GOT3 (cell line): ENCODE measurements at places on chromosomes 12 and 14.

GRCh38 chr14:97166497-97166896 is 369.3 kb downstream of the VRK1 start:
- DNase-seq: no peak

- DNase-seq: no peak
Measured at GRCh38 chr14:94466706-94467370, 9.2 kb downstream of the SERPINA9 start.

- DNase-seq: no peak
Measured at GRCh38 chr14:105088812-105089745, 23.8 kb upstream of the GPR132 start.

- no peak for DNase-seq
Measured at GRCh38 chr12:93242154-93242972, 135.4 kb upstream of the NUDT4 start.

GRCh38 chr12:40226705-40227104 is 1.9 kb downstream of the LRRK2 start:
- peak; percentile 80 for DNase-seq

- DNase-seq: no peak
Measured at GRCh38 chr14:49898485-49898884, 5.6 kb downstream of the ARF6 start.
